ENCODE measurements at places on chromosomes 12 and 14. TPM values are rescaled to one million over a fixed set of nuclear protein-coding genes. Genes with fewer than 3 reads are reported as not detected.
A peak's percentile ranks its signal among the peaks of the same experiment; 100 is the strongest.

Gene IGF1
- total RNA-seq = 0.28 TPM

GRCh38 chr12:122976648-122976975 lies 1.6 kb downstream of the OGFOD2 start:
- no peak for DNase-seq
- H3K27me3 ChIP-seq = no peaks in the 10 kb centered on the region
- no peaks in the 10 kb centered on the region for H3K36me3 ChIP-seq

GRCh38 chr14:99546234-99546879 lies 57.6 kb downstream of the CCDC85C start:
- H3K36me3 ChIP-seq = no peaks in the 10 kb centered on the region
- H3K4me3 ChIP-seq = no peak overlapping the region
- no peaks in the 10 kb centered on the region for H3K4me1 ChIP-seq
- H3K27me3 ChIP-seq = no peaks in the 10 kb centered on the region

DNA sequence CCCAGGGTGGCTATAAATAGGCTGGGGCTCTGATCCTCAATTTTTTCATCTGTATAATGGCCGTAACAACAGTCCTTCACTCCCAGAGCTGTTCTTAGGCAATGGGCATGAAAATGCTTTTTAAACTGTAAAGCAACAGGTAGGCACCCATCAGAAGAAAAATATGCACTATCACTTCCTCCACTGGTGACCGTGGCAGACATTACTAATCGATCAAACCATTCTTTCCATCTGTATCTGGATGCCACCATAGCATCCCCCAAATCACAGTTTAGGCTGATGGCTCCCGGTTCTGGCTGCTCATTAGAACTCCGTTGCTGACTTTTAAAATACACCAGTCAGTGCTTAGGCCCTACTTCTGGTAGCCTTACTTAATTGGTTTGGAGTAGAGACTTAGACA lies 11.2 kb downstream of the KRT71 start:
- no peak overlapping the region for H3K4me3 ChIP-seq
- H3K27ac ChIP-seq = no peak overlapping the region
- H3K27me3 ChIP-seq = no peaks in the 10 kb centered on the region
- DNase-seq = no peak
- no peaks in the 10 kb centered on the region for H3K36me3 ChIP-seq

- no peak overlapping the region for H3K4me3 ChIP-seq
- no peak overlapping the region for H3K27ac ChIP-seq
- DNase-seq = no peak
- peaks cover 4% of the 10 kb centered on the region for H3K4me1 ChIP-seq
- no peaks in the 10 kb centered on the region for H3K27me3 ChIP-seq
Measured at GRCh38 chr12:92519284-92519683, 183.5 kb upstream of the PLEKHG7 start.

DNA sequence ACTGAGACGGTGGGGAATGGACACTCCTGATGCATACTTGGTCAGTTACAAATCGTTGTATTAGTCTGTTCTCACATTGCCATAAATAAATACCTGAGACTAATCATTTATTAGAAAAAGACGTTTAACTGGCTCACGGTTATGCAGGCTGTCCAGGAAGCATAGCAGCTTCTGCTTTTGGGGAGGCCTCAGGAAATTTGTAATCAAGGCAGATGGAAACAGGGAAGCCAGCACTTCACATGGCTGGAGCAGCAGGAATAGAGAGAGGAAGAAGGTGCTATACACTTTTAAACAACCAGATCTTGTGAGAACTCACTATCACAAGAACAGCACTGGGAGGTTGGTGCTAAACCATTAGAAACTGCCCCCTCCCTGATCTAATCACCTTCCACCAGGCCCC lies 418.2 kb downstream of the FLRT2 start:
- H3K27ac ChIP-seq = no peak overlapping the region
- no peak overlapping the region for H3K4me3 ChIP-seq
- no peak for DNase-seq
- H3K4me1 ChIP-seq = no peaks in the 10 kb centered on the region
- no peaks in the 10 kb centered on the region for H3K27me3 ChIP-seq
- H3K36me3 ChIP-seq = no peaks in the 10 kb centered on the region

GRCh38 chr12:21971344-21971743 lies 30.1 kb upstream of the ABCC9 start:
- H3K27ac ChIP-seq = no peak overlapping the region
- no peaks in the 10 kb centered on the region for H3K27me3 ChIP-seq
- no peaks in the 10 kb centered on the region for H3K36me3 ChIP-seq
- DNase-seq = no peak
- no peak overlapping the region for H3K4me3 ChIP-seq

DNA sequence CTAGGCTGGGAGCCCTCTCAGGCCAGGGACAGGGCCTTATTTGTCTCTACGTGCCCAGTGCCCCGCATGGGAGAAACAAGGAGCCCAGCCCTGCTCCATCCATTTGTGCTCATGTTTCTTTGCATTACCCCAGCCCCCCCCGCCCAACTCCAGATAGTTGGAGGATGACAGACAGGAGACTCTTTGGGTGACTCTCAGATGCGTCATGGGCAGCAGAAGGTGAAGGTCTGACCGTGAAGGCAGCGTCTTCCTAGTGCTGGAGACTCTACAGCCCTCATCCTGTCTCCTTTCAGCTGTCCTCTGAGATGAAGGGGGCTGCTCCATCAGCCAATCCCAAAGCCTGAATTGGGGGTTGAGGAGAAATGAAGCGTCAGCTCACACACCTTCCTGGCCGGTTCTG lies 283 bp upstream of the PSMB11 start:
- H3K27ac ChIP-seq = no peak overlapping the region
- H3K36me3 ChIP-seq = no peaks in the 10 kb centered on the region
- DNase-seq = no peak
- H3K27me3 ChIP-seq = no peaks in the 10 kb centered on the region
- no peaks in the 10 kb centered on the region for H3K4me1 ChIP-seq

Gene CLEC6A
- not detected for total RNA-seq

- peak overlapping the region; percentile 66 for H3K27ac ChIP-seq
- H3K27me3 ChIP-seq = no peaks in the 10 kb centered on the region
- H3K4me1 ChIP-seq = peaks cover 56% of the 10 kb centered on the region
Measured at GRCh38 chr14:73786636-73787485, 64.8 kb upstream of the PTGR2 start.

Gene DENND5B
- 0.04 TPM for total RNA-seq

GRCh38 chr12:60501124-60501729 lies 905.4 kb downstream of the SLC16A7 start:
- H3K36me3 ChIP-seq = no peaks in the 10 kb centered on the region
- H3K4me3 ChIP-seq = no peak overlapping the region
- no peaks in the 10 kb centered on the region for H3K27me3 ChIP-seq
- H3K27ac ChIP-seq = no peak overlapping the region

DNA sequence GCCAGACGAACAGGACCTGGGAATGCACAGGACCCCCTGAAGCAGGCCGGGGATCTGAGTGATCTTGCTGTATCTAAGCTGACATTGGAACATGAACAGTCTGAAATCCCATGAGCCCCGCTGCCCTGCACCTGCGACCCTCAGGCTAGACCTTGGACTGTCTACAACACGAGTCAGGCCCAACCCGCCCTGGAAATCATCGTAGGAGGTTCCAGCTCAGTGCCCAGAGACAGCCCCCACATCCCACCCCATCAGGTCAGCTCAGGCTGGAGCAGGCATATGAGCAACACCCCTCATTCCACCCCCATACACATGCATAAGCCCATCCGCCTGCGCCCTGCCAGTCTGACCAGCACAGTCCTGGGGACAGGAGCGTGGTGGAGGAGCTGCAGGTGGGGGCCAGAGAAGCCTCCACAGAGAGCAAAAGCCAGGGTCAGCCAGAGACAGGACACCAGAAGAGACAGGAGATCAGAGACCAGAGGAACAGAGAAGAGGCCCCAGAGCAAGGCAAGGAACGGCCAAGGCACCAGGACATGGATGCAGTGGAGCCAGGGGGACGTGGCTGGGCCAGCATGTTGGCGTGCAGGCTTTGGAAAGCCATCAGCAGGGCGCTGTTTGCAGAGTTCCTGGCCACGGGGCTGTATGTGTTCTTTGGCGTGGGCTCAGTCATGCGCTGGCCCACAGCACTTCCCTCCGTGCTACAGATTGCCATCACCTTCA lies at the start of gene AQP6:
Gene AQP6 (plus strand): TSS at position 307 of the 720 bp plus-strand sequence. CDS start 227 bp downstream, at position 534.
- H3K27ac ChIP-seq = no peak within 1 kb of the TSS
- H3K27me3 ChIP-seq = peaks cover 13% of the 10 kb centered on the region
- DNase-seq = no peak
- no peak within 1 kb of the TSS for H3K4me3 ChIP-seq
- H3K36me3 ChIP-seq = no peaks in the 10 kb centered on the region

Gene JPH4
- total RNA-seq = 1.8 TPM

- no peaks in the 10 kb centered on the region for H3K27me3 ChIP-seq
- no peak overlapping the region for H3K4me3 ChIP-seq
- H3K27ac ChIP-seq = no peak overlapping the region
- H3K4me1 ChIP-seq = peaks cover 31% of the 10 kb centered on the region
- no peaks in the 10 kb centered on the region for H3K36me3 ChIP-seq
- no peak for DNase-seq
Measured at GRCh38 chr12:93243382-93243688, 134.4 kb upstream of the NUDT4 start.

Data from CD8-positive, alpha-beta memory T cell (primary cell).